ENCODE measurements at places on chromosomes 1 and 21.

GRCh38 chr1:248885646-248886045, 20.4 kb upstream of the PGBD2 start:
- DNase-seq: no peak

DNA sequence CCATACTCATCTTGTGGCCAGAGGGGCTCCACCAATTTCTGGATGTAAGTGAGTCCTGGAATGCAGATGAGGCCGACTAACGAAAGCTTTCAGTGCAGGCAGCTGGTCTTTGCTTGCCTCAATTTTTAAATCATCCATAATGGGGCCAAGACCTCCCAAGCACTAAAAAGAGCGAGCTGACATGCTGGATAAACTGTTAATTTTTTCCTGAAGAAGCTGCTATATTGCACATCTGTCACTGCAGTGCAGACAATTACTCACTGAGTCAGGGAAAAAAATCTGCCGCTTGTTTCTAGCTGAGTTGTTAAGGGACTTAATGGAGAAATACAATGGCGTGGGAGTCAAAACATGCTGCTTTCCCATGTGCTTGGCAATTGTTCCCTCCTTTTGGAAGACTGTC, 205.5 kb downstream of the GPATCH2 start:
- no peak for DNase-seq

- DNase-seq: no peak
Measured at GRCh38 chr1:151175041-151175741, 590 bp downstream of the TMOD4 start.

- DNase-seq: no peak
Measured at GRCh38 chr1:239387304-239388158, 1.2 kb downstream of the CHRM3 start.

DNA sequence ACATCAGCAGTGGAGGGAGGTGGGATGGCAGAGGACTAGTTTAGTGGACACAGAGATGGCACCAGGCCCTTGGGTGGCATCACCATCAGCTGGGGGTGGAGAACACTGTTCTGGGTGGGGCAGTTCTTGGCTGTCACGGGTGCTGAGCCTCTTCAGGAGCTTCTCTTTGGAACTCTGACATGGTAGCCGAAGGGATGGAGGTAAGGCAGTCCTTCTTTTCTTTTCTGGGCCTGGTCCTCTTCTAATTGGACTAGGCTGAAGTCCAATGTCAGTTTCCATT, 8.3 kb upstream of the MEF2D start:
- DNase-seq: no peak

DNA sequence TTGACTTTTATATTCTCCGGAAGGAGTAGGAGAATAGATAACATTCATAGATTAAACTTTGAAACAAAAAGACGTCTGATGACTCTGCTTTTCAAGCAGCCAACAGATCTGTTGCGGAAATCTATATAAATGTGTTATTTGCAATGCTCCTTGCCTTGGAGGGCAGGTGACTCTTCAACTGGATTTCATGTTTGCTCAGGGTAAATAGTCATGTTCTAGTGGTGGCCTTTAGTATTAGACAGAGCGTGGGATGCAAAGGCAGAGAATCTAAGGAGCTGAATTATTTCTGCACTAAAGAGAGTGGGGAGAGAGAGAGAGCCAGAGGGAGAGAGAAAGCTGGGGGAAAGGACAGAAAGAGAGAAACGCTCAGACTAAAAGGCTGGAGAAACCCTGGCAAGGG, 454.3 kb downstream of the AJAP1 start:
- no peak for DNase-seq

Data from urothelium cell line (cell line).